ENCODE measurements at places on chromosomes 1 and 21.

- DNase-seq, result no peak
Observed at GRCh38 chr1:33860671-33861070, 3.2 kb upstream of the HMGB4 start.

GRCh38 chr1:19877821-19878636 is 4.2 kb upstream of the OTUD3 start:
- no peak for DNase-seq

GRCh38 chr1:208174731-208175507 is 69.3 kb downstream of the PLXNA2 start:
- DNase-seq, result no peak

DNA sequence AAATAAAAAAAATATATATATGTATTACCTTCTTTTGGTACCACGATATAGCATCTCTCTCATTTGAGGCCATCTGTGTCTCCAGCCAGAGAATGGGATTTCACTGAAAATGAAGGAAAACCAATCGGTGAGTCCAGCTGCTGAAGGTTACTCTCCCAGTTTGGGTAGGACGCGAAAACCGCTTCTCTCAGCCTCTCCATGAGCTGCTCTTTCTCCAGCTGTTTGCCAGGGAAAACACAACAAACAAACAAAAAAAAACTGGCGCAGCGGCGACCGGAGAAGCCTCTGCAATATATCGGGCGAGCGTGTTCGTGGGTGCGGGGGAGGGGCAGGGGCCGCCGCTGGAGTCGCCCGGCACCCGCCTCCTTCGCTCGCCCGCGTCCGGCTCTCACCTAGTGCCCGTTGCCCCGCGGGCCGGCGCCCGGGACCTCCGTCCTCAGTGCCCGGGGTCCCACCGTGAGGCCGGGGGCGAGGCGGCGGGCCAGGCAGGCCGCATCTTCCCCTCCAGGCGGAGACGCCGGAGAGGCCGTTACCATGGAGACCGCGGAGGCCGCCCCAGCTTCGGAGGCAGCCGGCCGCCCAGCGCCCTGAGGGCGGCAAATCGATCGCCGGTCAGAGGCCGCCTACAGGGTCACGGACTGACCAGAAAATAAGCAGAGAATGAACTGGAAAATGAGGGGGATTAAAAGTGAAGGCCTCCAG is 504 bp downstream of the PHTF1 start:
- DNase-seq, result peak; percentile 41

DNA sequence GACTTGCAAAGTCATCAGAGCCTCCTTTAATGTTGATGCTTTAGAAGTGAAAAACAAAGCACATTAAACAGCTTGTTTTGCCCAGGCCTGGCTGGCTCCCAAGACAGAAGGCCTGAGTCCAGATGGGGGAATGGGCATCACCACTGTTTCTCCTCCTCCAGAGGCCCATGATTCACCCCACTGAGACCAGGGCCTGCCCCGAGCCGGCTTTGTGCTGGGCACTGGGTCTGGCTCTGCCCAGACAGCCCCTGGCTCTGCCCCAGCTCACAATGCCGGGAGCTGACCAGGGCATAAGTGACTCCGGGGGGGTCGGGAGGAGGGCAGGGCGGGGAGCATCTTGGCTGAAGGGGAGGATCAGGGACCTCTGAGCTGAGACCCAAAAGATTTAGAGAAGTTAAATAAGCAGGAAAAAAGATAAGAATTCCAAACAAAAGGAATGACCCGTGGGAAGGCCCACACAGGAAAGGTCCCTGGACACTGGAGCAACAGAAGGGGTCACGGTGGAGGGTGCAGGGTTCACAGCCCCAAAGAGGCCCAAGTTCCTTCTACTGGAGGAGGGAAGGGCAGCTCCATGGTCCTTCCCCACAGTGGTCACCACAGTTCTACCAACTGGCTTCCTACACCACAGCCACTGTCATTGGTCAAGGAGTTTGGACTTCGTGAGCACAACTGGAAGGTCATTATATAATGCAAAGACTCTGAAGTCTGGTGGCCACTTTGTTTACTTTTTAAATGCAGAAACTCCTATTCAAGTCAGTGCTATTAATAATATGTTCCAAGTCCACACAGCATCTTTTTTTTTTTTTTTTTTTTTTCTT is 5.5 kb downstream of the C2CD2 start:
- no peak for DNase-seq

DNA sequence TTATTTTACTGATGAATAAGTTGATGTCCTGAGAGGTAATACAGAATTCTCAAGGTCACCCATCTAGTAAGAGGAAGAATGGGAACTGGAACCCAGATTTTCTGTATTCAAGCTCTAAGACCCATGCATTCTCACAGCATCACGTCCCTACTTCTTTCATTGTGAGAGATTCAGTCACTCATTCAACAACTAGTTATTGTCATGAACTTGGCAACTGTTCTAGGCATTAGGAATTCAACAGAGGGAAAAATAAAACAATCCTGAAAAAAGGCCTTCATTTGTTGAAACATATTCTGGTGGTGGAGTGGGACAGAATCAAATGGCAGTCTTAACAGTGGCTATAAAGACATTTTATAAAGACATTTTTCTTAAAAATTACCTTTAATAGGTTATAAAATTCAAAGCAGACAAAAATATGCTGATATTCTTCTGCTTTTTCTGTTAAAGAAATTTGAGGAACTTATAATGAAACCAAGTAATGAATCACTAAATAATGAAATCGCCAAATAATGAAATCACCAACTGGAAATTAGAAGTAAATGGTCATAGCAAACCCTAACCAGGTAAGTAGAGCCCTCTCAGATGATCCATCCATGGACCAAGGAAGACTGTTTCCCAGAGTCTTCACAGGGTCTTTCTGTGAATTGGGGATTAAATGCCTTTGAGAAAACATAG is 136.5 kb upstream of the DPYD start:
- DNase-seq, result no peak

GRCh38 chr1:99098589-99098988 is 93.9 kb upstream of the PLPPR5 start:
- DNase-seq, result no peak

- DNase-seq, result no peak
Observed at GRCh38 chr1:245871915-245872314, 635.2 kb downstream of the SMYD3 start.

DNA sequence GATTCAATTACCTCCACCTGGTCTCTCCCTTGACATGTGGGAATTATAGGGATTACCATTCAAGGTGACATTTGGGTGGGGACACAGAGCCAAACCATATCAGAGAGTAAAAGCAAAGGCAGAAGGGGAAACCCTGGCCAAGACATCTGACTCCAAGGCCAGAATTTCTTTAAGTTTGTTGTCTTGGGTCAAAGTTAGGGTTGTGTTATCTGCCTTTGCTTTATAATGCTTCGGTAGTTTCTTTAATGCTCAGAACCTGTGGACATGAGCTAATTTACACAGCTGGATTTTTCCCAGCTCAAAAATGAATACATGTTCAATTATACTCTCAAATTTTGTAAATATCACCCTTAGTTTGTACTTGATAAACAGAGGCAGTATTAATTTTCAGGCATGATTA is 1074.4 kb downstream of the ADGRL2 start:
- DNase-seq, result no peak

- no peak for DNase-seq
Observed at GRCh38 chr1:35569936-35570335, 3.2 kb upstream of the TFAP2E start.

DNA sequence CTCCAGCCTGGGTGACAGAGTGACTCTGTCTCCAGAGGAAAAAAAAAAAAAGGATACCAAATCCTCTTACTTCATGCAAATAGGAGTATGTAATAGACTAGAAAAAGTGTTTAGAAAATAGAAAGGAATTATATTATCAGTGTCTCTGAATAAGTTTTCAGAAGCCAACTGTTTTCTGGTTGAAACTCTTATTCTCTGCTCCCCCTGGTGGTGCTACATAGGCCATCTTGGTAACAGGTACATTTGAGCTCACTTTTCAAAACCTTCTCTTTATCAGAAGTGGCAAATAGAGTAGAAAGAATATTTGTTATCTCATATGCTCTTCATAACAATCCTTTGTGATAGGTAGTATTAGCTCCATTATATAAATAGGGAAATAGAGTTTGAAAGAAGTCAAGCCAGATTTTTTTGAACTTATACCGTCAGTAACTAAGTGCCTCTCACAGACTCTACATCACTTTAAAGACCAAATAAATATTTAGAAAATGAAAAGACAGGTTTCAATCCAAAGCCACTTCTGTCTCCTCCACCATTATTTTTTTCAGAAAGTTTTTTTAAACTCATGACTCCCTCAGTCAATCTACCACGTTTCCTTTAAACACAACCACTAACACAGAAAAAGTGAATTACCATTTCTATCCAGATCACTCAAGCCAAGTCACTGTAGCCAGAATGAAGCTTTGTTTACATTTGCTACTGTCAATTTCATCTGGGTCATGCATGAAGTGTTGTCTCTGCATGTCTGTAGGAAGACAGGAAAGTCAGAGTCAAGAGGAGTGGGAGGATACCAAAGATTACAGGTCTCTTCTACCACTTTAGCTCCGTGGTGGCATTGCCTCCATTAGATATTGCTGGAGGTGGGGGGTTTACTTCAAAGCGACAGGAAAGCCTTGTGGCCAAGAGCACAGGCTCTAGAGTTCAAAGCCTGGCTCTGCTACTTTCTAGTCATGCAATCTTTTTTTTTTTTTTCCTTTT is 45.6 kb downstream of the IL23R start:
- peak; percentile 9 for DNase-seq

DNA sequence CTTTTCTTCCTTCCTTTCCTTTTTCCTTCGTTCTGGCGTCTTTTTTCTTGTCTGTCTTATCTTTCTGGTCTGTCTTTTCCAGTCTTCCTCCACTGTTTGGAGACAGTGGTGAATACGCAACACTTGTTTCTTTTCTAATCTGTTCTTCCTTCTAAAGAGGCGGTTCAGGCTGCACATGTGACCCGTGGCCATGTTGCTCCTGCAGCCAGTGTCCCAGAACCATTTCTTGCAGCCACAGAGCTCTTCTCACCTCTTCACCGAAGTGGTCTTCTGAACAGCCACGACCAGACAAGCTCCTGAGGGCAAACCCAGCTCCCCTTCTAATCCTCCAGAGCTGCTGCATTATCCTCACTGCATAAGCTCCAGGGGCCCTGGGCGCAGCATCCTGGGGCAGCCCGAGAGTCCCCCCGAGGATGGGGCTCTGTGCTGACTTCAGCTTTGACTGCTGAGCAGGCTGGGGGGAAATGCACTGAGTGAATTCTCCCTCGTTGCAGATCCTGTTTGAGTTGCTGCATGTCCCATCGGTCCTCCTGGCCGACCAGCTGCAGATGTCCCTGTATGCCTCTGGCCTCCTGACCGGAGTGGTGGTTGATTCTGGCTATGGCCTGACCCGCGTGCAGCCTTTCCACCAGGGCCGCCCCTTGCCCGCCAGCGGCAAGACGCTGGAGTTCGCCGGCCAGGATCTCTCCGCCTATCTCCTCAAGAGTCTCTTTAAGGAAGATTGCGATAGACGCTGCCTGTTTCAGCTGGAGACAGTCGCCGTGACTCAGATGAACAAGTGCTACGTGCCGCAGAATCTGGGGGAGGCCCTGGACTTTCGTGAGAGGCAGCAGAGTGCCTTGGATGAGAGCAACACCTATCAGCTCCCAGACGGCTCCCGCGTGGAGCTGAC is 70.4 kb downstream of the ACTL8 start:
- DNase-seq, result no peak

DNA sequence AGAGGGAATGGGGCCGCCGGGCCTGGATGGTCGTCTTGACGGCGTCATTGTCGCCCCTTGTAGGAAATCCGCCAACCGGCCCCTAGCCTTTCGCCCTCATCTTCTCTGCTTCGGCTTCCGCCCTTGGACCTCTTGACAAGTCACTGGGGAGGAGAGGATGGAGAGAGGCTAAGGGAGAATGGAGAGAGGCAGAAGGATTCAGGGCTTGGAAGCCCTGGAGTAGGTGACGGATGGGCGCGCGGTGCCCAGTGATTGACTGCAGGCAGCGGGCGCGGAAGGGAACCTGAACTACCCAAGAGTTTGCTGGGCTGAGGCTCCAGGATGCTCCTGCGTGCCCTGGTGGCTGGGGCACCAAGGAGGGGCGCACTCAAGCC is 651 bp downstream of the PDE4B start:
- DNase-seq, result no peak

Data from activated effector memory CD4-positive, alpha-beta T cell treated with Interleukin-2 at 50 U/mL for 16 hours (primary cell).